Ovary (tissue), 10 donors: ENCODE measurements at places on chromosomes 3 and 15. TPM values are rescaled to one million over a fixed set of nuclear protein-coding genes. Genes with fewer than 3 reads are reported as not detected.

Gene C3orf49
- not detected for polyA plus RNA-seq

Gene TYRO3
- 37.7 TPM for polyA plus RNA-seq

Gene TTC23
- polyA plus RNA-seq, result 35.8 TPM

Gene ABHD6
- 4.8 TPM for polyA plus RNA-seq

Gene TRIM71
- polyA plus RNA-seq, result not detected

Gene SLC12A1
- not detected for polyA plus RNA-seq

Gene LRRC31
- not detected for polyA plus RNA-seq

Gene REC114
- not detected for polyA plus RNA-seq

DNA sequence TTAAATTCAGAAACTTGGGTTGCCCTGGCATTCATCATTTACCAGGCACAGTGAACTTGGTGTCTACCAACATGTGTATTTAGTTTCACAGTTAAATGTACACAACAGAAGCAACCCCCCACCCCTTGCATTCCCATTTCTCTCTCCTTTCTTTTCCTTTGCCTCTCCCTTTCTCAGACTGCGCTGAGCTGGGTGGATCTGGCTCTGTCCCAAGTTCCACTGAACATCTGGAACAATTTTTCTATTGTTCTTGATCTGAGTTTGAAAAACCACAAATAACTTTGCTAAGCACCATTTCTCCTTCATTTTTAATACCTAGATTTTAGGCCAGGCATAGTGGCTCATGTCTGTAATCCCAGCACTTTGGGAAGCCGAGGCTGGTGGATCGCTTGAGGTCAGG is 242.2 kb downstream of the ABHD5 start:
- DNase-seq, result no peak

DNA sequence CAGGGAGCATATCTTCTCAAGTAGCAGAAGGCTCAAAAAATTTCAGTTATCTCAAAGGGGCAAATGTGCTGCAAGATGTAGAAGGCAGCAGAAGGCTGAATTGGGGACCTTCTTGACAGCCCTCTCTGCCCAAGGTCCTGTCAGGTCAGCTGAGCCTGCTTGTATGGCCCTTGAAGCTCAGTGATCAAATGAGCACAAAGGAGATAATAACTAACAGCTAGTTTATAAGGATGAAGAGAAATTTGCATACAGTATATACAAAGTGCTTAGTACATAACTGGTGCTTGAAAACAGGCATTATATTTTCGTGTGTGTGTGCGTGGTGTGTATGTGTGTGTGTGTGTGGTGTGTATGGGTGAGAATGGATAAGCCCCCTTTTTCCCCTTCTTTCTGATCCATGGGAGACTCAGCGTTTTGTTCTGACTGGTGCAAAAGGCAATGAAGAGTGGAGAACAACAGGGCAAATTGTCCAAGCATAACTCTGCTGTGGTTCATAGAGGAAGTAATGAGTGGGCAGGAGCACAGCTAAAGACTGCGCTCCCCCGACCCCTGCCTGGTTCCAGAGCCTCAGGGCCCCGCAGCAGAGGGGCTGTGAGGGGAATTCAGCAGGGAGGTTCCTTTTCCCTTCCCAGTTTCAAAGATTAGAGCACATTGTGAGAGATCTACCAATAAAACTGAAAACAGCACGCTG is 356.8 kb upstream of the NR2F2 start:
- no peak for DNase-seq

DNA sequence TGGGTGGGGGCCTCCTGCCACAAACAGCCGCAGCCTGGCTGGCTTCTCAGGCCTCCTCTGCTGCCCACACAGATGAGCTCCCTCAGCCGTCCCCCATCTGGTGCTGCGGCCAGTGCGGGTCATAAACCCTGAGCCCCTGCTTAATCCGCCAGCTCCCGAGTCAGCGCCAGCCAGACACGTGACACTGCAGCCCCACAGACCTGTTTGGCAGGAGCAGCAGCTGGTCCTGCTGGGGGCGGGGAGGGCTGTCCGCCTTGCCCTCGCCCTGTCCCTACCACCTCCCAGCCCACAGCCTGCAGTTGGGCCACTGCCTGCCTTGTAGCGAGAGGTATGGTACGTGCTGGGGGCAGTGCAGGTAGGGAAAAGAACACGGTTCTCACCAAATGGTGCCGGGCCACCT is 86.2 kb downstream of the IQSEC1 start:
- DNase-seq, result no peak

DNA sequence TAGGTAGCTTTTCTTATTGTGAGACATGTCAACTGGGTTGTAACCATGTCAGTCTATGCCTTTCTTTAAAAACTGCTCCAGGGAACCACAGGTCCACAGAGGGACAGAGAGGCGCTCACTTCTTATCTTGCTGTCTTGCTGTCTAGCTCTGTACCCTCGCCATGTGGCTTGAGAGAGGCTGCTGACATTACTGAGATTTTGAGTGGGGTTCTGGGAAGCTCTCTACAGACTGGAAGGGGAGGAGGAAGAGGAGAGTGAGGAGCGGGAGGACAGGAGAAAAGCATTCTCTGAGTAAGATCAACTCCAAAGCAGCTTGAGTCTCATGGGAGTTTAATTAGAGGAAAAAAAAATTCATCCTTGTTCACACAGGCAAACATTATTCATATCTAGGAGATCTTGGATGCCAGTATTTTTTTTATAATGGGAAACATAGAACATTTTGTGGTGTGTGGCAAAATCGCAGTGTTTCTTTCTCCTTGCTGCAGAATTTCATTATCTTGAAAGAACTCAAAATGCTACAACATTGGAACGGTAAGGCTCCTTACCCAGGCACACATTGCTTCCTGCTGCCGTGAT is 1037.0 kb upstream of the NR2F2 start:
- DNase-seq, result no peak

DNA sequence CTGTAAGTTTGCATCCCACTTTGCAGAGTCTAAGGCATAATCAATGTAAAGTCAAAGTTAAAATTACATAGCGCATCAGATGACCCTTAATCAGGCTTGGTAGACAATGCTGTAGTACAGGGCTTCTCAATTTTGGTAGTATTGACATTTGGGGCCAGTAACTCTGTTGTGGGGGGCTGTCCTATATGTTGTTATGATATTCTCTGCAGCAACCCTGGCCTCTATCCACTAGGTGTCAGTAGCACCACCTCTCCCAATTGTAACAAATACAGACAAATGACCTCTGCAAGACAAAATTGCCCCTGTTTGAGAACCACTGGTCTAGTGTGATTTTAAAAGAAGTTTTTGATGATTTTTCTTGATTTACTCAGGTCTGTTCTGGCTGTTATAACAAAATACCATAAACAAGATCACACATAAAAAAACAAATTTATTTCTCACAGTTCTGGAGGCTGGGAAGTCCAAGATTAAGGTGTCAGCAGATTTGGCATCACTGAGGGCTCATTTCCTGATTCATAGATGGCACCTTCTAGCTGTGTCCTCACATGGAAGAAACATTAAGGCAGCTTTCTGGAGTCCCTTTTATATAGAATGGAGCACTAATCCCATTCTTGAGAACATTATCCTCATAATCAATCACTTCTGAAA is 37.6 kb upstream of the SLC9A9 start:
- DNase-seq, result no peak

- no peak for DNase-seq
Measured at GRCh38 chr3:143139762-143140161, 20.2 kb downstream of the CHST2 start.

DNA sequence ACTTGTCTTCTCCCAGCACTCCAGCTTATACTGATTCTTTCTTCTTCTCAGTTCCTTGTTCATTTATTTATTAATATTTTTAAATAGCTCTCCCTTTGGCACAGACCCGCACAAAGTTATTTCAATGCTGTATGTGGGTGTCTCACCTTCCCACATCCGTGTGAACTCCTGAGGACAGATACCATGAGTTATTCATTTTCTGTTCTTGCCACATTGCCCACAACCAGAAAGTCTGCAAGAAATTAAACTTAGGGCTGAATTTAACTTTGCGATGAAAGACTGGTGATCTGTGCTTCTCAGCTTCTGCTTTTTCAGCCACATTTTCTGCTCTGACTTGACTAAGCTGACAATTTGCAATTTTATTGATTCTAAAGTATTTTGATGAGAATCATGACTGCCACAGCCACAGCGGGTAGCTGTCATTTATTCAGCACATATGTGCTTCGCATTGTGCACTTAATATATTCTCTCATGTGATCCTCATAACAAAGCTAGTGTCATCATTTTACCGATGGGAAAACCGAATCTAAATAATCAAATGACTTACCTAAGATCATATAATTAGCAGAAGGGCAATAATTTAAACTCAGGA is 569.8 kb downstream of the EDEM1 start:
- DNase-seq, result no peak

- no peak for DNase-seq
Measured at GRCh38 chr3:90221900-90222299, 1114.5 kb downstream of the EPHA3 start.

DNA sequence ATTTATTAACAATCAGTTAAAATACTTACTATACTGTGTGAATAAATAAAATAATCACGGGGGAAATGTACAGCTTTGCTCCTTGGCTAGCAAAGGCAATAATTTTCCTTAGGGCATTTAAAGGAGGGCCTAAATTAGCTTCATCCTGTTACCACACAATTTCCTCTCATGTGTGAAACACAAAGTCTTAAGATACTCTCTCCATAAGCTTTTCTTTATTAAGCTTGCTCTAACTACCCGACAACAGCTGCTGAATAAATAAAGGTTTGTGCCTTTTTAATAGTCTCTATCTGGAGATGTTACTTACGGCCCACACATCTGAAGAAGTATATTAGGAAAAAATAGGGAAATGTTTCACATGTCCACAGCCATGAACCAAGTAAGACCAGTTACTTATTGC is 29.7 kb downstream of the ZNF106 start:
- no peak for DNase-seq

DNA sequence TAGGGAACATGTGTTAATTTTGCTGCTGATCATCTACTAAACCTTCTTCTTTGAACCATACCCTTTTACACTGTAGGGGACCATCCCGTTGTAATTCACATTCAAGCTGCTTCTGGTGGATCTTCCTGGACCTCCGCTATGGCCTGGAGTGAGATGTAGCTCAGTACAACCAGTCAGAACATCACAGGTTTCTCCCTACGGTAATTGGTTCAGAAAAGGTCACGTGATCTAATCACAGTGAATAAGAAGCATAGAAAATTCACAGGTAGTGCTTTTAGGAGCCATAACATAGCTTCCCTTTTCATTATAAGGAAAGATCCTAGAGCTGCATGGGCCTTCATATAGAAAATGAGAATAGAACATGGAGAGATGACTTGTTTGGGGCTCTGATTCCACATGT is 320.8 kb upstream of the PDZRN3 start:
- no peak for DNase-seq

- no peak for DNase-seq
Measured at GRCh38 chr3:62727536-62727935, 147.7 kb downstream of the CADPS start.

GRCh38 chr3:66482018-66482404 is 18.8 kb downstream of the LRIG1 start:
- no peak for DNase-seq

DNA sequence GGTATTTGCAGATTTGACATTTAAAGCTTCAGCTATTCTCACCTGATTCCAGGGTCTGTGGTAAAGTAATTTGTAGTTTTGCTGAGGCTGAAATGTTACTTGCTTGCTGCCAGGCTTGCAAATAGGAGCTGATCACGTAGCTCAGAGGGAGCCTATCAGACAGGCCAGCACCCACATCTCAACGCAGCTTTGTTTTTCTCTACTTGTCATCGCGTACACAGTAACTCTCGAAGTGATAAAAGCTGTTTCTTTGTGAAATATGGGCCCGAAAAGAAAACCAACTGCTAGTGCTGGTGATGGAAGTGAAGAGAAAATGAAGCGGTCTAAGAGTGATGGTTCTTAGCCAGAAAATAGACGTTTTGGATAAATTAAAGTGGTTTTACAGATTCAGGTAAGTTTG is 23.4 kb downstream of the RAB5A start:
- DNase-seq, result no peak
